ENCODE measurements at places on chromosomes 13 and 19.

GRCh38 chr19:49514151-49514550 lies 1.7 kb downstream of the FCGRT start:
- no peak for DNase-seq

GRCh38 chr19:14337510-14337909 lies 43.7 kb upstream of the ADGRE5 start:
- DNase-seq, result no peak

- DNase-seq, result no peak
Measured at GRCh38 chr19:16429759-16430091, 42.0 kb downstream of the EPS15L1 start.

GRCh38 chr19:29547361-29547960 lies 21.7 kb downstream of the VSTM2B start:
- DNase-seq, result no peak

- DNase-seq, result no peak
Measured at GRCh38 chr13:107365466-107366215, 797.7 kb upstream of the ARGLU1 start.

DNA sequence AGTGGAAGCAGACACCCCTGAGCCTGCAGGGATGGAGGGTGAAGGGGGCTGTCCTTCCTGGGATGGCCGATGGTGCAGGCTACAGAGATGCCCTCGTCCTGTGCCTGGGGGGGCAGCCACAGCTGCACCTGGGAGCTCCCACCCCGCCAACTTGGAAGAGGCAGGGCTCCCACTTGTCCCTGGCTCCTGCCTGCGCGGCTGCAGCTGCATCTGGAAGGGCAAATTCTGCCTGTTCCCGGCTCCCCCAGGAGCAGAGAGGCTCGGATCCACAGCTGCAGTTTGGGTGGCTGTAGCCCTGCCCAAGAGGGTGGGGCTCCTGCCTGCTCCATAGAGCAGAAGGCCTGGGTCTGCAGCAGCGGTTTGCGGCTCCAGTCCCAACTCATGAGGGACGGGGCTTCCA lies 2.2 kb downstream of the CEP89 start:
- no peak for DNase-seq

DNA sequence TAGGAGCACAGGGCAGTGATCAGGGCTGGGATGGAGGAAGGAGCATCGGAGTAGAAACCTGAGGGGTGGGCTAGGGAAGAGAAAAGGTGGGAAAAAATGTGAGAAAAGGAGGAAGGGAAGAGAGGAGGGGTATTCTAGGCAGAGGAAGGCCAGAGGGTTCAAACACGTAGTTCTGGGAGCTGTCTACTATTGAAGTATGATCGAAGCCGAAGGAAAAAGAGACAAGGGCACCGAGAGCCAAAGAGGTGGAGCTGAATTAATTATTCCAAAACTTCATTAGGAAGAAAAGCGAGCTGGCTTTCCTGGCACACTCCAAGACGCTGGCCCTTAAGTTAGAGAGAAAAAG lies 7.8 kb downstream of the DLL3 start:
- DNase-seq, result no peak

- no peak for DNase-seq
Measured at GRCh38 chr13:109096101-109096500, 466.7 kb downstream of the MYO16 start.

DNA sequence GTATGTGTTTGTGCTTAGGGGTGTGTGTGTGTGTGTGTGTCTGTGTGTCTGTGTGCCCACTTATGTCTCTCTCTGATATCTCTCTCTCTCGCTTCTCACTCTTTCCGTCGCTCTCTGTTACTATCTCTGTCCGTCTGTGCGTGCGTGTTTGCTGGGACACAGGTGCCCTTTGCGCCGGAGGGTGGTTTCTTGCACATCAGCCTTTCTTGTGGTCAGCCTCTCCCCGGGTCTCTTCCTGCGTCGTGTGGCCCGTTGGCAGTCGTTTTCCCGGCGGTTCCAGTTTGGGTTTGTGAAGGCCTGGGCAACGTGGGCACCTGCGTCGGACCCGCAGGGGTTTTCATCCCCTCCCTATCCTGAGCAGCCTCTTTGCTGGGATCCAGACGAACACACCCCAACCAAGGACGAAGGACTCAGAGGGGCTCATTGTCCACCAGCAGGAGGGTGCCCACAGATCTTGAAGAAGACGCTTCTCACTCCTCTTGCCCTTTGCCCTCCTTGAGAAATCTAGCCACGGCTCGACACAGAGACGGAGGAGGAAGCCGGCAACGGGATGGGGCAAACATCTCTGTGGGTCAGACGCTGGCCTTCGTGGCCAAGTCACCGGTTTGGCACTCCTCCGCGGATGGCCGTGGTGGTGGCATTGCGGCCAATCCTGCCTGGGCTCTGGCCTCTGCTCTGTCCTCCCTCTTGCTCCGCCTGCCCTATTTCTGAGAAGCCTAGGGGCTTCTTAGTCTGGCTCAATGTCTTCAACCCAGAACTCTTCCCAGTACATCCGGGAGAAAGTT lies 52.3 kb downstream of the ZNF146 start:
- DNase-seq, result no peak

DNA sequence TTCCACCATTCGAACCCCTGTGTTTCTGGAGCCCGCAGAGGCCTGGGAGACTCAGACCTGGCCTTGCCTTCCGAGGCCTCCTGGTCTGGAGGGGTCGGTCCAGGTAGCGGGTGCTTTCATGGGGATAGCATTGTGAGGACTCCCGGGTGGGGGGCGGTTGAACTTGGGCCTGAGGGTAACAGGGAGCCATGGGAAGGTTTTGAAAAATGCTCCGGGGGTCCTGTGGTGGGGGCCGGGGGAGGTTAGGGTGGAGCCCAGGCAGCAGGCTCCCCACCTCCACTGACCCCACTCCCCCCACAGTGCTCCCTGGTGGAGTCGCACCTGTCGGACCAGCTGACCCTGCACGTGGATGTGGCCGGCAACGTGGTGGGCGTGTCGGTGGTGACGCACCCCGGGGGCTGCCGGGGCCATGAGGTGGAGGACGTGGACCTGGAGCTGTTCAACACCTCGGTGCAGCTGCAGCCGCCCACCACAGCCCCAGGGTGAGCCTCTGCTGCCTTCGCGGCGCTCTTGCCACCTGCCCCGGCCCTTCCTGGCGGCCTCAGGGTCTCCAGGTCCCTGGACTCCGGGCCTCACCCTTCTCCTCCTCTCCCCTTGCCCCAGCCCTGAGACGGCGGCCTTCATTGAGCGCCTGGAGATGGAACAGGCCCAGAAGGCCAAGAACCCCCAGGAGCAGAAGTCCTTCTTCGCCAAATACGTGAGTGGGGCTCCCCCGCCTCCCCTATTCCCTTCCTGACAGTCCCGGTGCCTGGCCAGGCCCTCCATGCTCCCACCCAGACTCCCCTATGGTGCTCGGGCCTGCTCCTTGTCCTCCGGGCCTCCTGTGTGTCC lies 3.8 kb upstream of the GARIN5A start:
- DNase-seq, result no peak

DNA sequence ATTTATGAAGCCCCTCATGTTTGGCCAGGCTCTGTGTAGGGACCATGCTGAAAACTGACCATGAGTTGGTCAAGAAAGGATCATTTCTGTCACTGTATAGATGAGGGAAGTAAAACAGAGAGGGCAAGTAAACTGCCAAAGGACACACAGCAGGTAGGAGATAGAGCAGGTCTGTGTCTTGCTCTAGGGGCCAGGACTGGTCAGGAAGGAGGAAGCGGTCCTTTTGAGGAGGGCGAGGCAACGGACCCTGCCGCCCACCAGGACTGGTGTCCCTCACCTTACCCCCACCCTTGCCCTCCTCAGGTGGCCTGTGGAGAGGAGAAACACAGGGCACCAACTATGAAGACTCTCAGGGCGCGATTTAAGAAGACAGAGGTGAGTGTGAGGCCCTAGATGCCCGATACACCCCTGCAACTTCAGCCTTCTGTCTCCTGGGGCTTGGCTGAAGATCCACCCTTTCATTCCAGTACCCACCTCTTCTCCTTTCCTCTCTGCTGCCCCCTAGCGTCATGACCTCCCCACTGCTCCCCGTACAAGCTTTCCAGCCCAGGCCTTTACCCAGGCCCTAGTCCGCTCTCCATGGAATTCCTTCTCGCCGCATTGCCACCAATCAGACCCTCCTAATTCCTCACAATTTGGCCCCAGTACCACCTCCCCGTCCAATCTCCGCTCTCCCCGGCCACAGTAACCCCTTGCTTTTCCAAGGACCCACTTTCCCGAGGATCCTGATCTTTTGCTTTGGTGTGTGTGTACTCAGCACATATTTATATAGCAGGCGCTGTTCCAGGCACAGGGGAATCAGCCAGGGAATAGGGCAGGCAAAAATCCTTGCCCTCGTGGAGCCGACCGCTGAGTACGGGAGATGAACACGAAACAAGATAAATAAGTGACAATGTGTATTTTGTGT lies 3.9 kb downstream of the ANKRD24 start:
- peak; percentile 54 for DNase-seq

DNA sequence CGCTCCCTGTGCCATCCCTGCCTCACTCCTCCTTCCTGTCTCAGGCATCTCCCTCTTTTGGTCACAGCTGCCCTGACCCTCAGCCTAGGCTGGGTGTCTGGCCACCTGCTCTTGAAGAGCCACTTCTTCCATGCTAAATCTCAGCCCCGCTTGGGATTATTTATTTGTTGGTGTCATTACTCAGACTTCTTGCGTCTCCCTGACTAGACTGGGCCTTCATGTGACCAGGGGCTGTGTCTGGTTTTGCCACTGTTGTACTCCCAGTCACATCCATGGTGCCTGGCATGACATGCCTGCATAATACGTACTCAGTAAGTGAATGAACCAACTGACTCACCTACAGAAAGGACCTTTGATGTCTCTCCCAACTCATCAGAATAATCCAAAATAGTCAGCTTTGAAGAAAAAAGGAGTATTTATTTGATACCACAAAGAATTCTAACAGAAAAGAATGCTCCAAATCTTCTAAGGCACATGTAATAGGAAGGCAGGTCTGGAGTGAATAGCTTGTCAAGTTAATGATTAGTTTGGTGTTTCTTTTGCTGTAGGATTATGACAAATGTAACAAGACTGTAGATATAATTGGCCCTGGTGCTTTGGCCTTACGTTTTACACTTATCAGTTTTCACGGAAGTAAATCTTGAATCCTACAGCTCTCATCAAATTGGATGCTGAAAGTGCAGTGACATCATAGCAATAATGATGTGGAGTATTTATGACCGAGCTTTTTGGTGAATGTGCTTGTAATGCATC lies 84.0 kb downstream of the ALOX5AP start:
- no peak for DNase-seq

- no peak for DNase-seq
Measured at GRCh38 chr19:35080613-35081170, 34.9 kb upstream of the FXYD3 start.

GRCh38 chr13:114315074-114315785 lies 927 bp downstream of the CHAMP1 start:
- no peak for DNase-seq

- DNase-seq, result no peak
Measured at GRCh38 chr19:27858981-27859581, 1353.9 kb downstream of the UQCRFS1 start.
